ENCODE measurements at places on chromosomes 16 and 17.

- DNase-seq: no peak
Measured at GRCh38 chr16:10931977-10932632, 10.2 kb downstream of the DEXI start.

DNA sequence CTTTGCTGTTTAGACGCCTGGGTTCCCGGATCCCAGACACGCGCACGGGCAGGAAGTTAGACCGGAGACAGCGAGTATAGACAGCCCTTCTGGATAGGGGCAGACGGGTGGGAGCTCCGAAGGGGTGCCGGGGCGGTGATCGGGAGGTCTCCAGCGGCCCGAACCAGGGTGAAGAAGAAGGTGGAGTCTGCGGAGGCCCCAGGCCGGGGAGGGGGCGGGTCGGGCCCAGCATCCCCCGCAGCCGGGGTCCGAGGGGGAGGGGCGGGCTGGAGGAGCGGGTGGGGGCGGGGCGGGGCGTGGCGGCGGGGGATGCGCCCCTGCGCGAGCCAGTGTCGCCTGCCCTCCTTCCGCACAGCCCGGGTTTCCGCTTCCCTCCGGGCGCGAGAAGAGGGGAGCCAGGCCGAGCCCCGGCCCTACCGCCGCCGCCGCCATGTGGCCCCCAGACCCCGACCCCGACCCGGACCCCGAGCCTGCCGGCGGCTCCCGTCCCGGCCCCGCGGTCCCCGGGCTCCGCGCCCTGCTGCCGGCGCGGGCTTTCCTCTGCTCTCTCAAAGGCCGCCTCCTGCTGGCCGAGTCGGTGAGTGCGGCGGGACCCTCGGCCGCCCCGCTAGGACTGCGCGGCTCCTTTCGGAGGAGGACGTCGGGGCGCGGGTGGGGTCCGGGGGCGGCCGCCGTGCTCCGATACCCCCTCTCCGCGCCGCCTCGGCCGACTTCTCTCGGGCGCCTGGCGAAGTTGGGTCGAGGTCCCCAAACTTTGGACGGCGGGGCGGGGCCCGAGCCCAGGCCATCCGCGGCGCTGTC is at the start of gene CMTM3:
Gene CMTM3, plus strand, starts transcription at position 329 of the 801 bp plus-strand sequence. Its CDS starts 102 bp downstream, at position 431.
- peak; percentile 83 for DNase-seq

DNA sequence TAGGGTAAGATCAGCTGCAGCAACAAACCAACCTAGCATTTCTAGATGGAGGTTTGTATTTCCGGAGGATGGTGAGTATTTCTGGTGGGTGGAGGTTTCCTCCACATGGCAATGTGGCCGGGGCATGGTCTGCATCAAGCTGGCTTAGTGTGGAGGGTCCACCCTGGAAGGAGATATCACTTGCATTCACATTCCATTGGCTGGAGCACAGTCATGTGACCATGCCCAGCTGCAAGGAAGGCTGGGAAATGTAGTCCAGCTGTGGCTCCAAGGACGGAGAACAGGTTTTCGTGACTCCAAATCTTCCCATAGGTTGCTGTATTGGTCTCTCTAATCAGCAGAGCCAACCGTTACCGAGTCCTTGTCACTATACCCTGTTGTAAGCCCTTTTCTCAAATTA is 68.7 kb downstream of the RAI1 start:
- peak; percentile 57 for DNase-seq

- DNase-seq: no peak
Measured at GRCh38 chr17:73598212-73598611, 46.0 kb downstream of the SDK2 start.

DNA sequence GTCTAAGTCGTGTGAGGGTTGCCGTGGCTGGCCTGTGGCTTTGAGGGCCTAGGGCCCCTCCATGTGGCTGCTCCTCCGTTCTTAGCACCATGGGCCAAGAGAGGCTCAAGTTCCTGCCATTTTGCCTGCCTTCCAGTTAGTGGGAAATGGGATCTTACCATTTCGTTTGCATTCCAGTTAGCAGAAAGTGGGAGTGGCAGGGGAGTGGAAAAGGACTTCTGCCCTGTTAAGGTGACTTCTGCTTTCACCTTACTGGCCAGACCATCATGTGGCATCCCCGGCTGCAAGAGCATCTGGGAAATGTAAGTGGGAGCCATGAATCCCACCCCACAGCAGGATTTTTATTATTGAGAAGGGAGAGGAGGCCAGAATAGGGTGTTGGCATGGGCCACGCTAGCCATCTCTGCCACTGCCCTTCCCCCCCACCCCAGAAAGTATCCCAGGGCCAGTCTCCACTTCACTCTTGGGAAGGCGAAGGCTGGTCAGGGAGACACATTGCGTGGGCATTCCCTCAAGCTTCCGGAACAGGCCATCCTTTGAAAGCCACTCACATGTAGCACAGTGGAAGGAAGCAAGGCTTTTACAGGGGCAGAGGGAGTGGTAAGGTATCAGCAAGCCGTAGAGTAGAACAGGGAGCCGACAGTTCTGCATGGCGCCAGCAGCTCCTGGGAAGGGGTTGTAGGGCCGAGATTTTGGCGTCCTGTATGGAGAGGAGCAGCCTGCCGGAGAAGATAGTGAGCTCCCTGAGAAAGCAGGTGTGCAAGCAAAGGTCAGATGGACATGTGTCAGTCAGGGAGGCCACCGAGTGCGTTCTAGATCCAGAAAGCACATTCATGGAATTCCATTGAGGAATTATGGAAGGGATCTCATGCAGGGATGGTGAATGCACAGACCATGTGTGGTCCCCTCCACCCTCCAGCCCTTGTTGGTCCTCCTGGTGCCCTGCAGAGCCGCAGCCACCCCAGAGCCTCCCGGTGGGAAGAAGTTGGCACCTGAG is 33.4 kb downstream of the CMIP start:
- DNase-seq: no peak

Data from neural crest cell (in vitro differentiated cells).